ENCODE measurements at places on chromosomes 6 and 20.

- DNase-seq: no peak
These were observed 65.3 kb downstream of the BMP2 start for GRCh38 chr20:6832811-6833210.

DNA sequence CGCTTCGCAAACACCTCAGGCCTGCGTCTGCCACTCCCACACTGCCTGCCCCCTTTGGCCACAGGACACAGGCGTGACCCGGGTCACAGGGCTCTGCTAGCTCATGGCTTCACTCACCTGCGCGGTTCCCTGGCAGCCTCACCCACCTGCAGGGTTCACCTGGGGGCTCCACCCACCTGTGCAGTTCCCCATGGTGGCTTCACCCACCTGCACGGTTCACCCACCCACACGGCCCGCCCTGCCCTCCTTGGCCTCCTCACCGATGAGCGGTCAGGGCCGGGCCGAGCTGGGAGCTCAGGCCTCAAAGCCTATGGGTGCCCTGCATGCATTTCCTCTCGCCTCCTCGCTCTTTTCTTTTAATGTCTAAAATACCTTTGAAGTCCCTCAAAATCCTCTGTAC is 54.7 kb downstream of the SMOC2 start:
- DNase-seq: no peak

GRCh38 chr6:53168516-53169267 is 20.1 kb upstream of the GCM1 start:
- no peak for DNase-seq

DNA sequence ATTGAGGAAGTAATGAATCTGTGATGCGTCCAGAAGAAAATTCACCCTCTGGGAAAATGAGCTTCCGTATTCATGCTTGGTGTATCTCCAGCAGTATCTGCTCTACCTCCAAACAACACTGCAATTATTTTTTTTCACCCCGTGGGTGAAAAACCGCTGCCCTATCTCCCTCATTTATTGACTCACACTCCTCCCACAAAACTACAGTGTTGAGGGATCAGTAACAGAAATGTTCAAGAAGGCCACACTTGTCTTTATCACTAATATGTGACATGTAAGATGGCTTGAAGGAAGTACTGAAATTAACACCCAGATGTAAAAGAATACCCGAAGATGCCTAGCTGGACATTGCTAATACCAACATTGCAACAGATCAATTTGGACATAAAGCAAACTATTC is 4.9 kb upstream of the TBX18 start:
- no peak for DNase-seq

DNA sequence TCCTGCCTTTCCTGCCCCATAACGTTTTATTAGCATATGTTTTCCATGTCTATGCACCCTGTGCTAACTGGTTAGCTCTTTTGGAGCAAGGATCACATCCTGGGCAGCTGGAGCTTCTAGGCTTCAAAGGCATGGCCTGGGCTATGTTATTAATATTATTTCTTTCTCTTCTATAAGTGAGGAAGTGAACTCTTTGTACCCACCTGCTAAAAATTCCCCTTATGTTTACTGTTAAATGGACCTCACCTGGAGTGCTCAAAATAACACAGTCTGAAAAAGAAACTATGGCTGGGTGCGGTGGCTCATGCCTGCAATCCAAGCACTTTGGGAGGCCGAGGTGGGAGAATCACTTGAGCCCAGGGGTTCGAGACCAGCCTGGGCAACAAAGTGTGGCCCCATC is 97.8 kb downstream of the TNFAIP3 start:
- no peak for DNase-seq

All from DMS 273 treated with DMSO at 0.1 percent for 48 hours (cell line).